ENCODE measurements at places on chromosomes 6 and 20.
A peak's percentile ranks its signal among the peaks of the same experiment; 100 is the strongest.

DNA sequence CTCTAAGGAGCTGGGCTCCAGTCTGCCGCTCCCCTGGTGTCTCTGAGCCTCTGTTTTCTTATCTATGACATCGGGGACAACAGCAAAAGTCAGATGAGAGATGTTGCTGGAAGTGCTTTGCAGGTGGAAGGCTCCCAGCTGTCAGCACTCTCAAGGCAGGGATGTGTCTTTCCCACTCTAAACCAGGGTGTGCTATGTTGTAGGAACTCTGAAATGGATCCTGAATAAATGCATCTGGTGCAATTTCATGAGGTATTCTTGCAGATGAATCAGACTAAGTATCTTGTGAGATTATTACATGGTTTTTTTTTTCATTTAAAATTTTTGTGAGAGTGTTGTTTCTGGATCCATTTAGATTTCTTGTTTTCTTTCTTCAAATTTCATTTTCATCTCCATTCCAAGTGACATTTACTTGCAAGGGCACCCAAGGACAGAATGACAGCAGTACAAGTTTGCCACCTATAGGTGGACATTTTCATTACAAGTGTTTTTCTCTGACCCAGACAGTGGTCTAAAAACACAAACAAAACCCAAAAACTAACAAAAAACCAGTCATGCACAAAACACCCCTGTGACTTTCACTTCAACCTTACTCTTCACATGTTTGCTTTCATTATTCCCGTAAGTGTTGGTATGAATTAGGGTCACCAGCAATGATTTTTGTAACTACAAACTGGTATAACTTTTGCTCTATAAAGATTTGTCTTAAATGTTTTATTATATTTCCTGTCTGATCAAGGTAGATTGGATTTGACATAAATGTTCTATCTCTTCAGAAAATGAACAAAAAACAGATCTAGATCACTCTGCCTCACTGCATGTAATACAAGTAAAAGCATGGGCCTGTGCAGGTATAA lies 14.7 kb upstream of the SIM1 start:
- peak; percentile 31 for DNase-seq

DNA sequence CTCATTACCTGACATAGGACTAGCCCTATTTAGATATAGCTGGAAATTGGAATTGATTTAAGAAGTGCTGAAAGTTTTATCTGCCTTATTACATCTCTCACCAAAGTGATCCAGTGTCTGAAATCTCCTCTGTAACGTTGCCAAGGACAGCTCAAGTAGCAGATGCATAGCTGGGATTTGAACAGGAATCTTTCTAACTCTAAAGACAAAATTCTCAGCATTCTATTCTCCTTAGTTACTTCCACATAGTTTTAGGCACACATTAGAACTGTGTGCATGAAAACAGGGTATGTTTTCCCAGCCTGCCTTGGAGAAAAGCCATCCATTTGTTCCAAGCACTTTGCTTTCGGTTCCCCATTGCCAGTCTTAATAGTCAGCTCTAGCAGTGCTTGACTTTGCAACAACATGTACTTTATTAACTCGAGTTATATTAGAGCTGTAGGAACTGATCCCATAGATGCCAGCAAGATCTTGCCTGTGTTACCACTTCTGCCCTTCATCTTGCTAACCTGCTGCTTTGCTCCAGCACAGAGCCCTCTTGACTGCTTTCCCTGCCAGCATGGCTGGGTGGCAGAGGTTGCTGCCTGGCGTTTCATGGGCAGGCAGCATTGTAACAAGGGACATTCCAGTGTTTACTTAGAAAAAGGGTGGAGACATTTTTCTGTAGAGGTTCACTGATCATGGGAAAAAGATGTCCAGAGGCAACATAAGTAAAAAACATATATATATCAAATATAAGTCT lies 56.1 kb upstream of the STMND1 start:
- no peak for DNase-seq

- no peak for DNase-seq
Measured at GRCh38 chr6:170063431-170063830, 227.4 kb downstream of the DLL1 start.

DNA sequence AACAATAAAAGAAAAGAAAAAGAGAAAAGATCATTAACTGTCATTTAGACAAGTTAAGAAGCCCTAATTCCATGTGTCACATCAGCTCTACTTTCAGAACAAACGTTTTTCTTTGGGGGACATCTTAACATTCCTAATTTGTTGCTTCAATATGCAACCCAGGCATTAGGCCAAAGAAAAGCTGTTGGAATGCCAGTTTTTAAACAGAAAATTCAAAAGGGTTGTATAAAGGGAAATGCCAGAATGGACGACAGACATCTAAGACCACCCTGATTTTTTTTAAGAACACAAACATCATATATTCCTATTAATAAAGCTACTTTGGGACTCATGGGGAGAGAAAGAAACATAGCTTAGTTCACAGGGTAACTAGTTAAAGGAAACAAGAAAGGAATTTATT lies 315.0 kb downstream of the GMDS start:
- DNase-seq, result no peak

DNA sequence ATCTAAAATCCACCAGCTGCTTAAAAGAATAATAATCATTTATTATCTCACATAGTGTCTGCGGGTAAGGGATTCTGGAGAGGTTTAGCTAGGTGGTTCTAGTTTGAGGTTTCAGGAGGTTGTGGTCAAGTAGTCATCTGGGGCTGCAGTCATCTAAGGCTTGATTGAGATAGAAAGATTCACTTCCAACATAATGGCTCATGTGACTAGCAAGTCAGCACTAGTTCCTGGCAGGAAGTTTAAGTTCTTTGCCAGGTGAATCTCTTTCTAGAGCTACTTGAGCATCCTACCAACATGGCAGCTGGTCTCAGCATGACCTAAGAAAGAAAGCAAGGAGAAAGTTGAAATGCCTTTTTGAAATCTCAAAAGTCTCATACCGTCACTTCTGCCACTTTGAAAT lies 128.8 kb downstream of the EDN1 start:
- no peak for DNase-seq

DNA sequence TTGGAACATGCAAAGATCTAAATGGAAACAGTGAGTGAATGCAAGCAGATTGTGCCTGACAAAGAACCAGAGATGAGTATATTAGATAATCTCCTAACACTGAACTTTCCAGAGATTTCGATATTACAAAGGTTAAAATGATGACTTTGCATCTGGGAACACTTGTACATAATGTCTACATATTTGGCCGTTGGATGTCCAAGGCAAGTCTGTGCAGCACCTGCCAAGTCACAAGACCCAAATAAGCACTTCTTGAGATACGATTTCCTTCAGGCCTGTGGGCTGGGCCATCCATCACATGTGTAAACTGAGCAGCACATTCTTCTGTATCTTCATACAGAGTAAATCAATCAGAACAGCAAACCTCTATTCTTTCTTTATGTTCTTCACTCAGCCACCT lies 32.5 kb upstream of the SMLR1 start:
- DNase-seq, result no peak

GRCh38 chr6:125074120-125074519 lies 79.5 kb upstream of the TPD52L1 start:
- no peak for DNase-seq

DNA sequence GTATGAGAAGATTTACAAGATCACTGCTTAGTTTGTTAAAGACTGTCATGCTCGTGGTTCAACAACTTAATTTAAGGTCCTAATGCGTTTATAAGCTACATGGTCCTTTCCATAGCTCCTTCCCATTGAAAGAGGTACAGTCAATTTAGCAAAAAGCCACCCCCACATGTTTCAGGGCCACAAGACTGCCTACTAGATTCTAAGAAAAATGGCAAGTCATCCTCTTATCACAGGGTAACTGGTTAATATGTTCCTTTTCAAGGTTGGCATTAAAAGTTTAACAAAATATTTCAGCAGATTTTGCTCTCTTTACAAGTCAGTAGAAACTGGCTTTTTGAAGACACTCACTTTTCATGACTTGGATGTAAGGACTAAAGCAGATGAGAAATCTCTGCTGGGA lies 15.7 kb downstream of the GSTA3 start:
- DNase-seq, result no peak

DNA sequence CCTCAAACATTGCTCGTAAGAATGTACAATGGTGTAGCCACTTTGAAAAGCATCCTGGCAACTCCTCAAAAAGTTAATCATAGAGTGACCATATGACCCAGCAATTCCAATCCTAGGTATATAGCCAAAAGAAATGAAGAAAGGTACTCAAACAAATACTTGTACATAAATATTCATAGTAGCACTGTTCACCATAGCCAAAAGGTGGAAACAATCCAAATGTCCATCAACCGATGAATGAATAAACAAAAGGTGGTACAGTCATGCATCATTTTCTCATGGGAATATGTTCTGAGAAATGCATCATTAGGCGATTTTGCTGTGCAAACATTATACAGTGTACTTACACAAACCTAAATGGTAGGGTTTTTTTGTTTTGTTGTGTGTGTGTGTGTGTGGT lies 74.4 kb upstream of the TBC1D7 start:
- no peak for DNase-seq

GRCh38 chr20:8127553-8128255 lies 4.4 kb upstream of the PLCB1 start:
- DNase-seq, result no peak

GRCh38 chr6:73803562-73804241 lies 107.7 kb downstream of the CD109 start:
- no peak for DNase-seq

GRCh38 chr20:46063652-46064054 lies 26.1 kb downstream of the NCOA5 start:
- no peak for DNase-seq

GRCh38 chr6:35521235-35521634 lies 8.5 kb upstream of the TULP1 start:
- DNase-seq, result no peak

GRCh38 chr6:52555518-52556233 lies 21.2 kb downstream of the TRAM2 start:
- no peak for DNase-seq

DNA sequence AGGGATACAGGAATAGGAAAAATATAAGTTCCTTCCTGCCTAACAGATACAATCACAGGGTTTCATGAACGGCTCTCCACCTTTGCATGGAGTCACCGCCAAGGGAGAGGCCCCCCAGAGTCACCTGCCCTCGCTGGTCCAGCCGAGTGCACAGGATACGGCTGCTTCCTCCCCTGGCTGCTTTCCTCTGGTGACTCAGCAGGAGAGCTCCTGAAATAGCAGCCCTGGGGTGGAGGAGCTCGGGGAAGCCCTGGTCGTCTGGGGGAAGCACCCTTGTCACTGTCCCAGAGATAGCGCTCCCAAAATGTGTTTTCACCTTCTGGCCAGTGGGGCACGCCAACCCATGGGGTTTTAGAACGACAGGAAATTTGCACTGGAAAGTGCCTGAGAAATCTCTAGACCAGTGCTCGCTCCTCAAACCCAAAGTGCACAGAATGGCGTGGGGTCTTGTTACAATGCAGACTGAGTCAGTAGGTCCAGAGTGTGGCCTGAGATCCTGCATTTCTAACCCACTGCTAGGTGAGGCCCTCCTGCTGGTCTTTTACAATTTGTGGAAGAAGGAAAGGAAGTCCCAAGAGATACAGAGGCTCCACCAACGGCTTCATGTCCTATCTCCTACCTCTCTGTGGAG lies 35.9 kb upstream of the FAM50B start:
- no peak for DNase-seq

DNA sequence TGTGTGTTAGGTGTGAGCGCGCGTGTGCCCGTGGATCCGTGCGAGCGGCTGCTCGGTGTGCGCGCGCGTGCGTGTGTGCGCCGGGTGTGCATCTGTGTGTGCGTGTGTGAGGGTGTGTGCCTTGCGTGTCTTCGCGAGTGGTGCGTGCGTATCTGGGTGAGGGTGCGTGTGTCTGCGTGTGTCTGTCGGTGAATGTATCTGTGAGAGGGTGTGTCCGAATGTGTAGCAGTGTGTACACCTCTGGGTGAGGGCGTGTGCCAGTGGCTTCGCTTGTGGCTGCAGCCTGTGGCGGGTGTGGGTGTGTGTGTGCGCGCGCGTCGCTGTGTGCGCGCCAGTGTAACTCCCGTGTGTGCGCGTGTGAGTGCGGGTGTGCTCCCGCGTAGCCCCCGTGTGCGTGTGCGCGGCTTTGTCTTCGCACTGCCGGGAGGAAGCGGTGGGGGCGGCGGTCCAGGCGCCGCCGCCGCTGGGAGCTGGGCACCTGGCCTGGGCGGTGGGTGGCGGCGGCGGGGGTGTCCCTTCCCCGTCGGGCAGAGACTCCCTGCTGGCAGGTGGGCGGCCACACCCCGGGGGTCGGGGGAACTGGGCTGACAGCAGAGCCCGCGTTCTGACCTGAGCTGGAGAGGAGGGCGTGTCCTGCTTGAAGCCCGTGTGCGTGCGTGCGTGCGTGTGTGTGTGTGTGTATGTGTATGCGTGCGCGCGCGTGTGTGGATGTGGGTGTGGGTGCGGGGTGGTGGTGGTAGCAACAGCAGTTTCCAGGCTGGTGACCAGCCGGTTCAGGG lies 61.3 kb upstream of the EPB41L1 start:
- DNase-seq, result no peak

DNA sequence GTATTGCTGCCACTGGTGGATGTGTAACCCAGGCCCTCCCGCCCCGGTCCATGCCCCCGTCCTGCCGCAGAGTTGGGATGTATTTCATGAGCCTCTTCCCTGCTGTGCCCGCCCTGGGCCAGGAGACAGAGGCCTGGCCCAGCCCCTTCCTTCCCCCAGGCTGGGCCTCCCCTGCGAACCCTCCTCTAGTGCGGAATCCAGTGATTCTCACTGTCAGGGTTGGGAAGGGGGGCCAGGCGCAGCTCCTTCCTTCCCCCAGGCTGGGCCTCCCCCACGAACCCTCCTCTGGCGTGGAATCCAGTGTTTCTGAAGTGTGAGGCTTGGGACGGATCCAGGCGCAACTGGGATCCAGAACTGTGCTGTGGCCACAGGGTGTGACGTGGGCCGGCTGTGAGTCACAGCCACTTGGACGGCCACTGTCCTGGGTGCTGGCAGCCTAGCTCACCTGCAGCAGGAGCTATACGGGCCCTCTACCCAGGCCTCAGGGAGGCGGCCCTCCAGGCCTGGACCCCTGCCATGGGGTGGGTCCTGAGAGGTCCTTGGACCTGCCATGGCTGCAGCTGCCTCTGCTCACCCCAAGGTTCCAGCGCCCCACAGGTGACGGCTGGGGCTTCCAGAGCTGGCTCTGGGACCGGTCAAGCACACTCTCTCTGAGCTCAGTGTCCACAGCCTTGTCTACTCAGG lies 28.3 kb downstream of the COL20A1 start:
- no peak for DNase-seq

- DNase-seq, result no peak
Measured at GRCh38 chr6:13172291-13172690, 156.0 kb downstream of the TBC1D7 start.

GRCh38 chr6:27161946-27162603 lies 85.4 kb upstream of the PRSS16 start:
- DNase-seq, result peak; percentile 74
